ENCODE measurements at places on chromosomes 6 and 20.

DNA sequence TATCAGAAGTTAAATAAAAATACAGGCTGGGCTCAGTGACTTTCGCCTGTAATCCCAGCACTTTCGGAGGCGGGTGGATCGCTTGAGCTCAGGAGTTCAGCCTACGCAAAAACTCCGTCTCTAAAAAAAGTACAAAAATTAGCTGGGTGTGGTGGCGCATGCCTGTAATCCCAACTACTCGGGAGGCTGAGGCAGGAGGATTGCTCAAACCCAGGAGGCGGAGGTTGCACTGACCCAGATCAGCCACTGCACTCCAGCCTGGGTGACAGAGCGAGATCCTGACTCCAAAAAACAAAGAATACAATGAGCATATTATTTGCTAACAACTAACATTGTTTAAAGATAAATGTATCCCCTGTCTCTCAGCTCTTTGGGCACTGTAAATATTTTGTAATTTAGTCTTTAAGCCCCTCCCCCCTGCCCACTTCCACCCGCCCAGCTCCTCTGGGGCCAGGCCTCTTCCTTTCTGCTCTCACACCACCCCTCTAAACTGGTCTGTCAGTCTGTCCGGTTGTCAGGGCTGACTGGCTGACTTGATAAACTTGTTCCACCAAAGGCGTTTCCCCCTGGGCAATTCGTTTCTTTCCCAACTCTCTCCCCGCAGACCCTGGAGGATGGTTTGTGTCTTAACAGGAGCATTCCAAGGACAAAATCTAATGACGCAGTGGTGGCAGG, 62.4 kb upstream of the QKI start:
- DNase-seq: no peak

DNA sequence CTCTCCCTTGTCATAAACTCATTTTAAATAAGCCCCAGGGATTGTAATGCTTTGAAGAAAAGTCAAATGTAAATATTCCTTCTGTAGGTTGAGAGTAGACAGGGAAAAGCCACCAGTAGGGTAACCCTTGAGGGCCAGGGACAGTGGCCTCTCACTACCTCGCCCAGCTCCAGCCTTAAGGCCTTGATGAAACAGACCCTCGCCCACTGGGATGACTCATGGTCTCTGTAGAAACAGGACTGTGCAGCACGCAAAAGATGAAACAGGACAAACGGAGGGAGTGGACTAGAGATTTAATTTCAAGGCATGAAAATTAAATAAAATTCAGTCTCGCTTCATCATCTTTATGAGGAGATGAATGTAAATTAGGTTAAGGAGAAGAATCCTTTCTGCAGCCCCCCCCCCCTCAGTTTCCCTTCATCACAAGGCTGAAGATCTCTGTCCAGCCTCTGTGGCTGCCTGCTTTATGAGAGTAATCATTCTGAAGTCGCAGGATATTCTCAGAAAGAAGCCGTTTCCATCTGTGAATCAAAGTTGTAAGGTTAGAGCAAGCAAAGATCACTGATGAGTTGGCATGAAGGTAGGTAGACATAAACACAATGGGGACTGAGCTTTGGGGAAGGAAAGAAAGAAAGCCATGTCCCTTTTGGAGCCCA, 60.4 kb downstream of the TMEM200A start:
- DNase-seq: no peak

- no peak for DNase-seq
These were observed 64.5 kb upstream of the SNX9 start for GRCh38 chr6:157758516-157759023.

DNA sequence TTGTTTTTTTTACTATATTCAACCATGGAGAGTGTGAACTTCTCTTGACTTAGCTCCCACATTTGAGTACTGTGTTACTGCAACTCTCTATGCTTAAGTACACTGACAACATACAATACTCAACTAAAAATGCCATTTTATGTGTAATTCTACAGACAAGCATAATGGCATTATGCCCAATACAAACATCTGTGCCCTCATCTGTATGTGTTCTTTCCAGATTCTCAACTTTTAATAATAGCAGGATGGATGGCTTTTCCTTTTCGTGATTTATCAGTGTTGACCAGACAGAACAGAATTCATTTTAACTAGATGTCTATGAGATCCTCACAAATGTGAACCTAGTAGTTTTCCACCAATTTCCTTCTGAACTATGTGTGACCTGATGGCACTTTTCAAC, 84.2 kb upstream of the MARCKS start:
- DNase-seq: no peak

DNA sequence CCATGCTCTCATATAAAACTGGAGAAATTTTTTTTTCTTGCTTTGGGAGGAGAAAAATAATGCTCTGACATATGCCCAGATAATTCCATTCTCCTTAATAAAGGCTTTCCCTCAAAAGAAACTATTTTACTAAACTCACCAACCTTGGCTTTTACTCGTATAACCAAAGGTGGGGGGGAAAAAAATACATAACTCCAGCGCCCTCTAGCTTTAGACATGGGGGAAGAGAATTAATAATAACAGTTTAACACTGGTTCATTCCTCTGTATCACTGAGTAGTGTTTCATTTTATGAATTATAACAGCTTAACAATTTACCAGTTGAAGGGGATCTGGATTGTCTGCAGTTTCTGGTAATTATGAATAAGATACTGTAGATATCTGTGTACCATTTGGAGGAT, 1226.1 kb downstream of the GRIK2 start:
- DNase-seq: no peak

GRCh38 chr20:37973059-37973910, 60.0 kb downstream of the TTI1 start:
- DNase-seq: no peak

- DNase-seq: peak; percentile 95
These were observed 393 bp downstream of the BCLAF1 start for GRCh38 chr6:136289327-136289578.

- DNase-seq: no peak
These were observed 80.1 kb downstream of the FYN start for GRCh38 chr6:111792914-111793700.

DNA sequence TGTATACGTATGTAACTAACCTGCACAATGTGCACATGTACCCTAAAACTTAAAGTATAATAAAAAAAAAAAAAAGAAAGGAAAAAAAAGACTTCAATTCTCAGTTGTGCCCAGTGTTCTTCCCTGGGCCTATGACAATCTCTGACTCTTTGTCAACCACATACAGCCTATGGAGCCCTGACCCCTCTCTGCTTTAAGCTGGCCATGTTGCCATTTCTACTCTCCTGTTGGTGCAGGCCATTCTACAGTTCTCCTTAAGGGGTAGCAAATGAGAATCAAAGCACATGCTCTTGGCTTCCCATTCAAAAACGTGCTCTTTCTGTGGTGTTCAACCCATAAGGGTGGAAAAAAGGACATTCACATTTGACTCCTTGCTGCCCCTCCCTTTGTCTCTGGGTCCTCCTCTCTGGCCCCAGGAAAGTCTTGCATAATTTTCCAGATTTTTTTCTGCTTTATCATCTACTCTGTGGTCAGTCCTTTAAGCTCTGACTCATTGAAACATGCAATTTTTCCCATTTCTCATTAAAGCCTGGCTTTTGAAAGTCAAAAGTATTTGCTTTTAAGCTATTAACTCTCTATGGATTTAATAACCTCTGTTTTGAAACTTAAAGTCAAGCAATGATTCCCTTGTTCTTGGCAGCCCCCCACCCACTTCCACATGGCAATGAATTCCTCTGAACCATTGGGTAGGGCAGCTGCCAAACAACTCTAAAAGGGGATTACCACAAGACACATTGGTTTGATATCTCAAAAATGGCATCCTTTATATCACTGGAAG, 208.6 kb upstream of the MCHR2 start:
- DNase-seq: no peak

- DNase-seq: peak; percentile 6
These were observed 915 bp downstream of the TMEM63B start for GRCh38 chr6:44128020-44128917.

DNA sequence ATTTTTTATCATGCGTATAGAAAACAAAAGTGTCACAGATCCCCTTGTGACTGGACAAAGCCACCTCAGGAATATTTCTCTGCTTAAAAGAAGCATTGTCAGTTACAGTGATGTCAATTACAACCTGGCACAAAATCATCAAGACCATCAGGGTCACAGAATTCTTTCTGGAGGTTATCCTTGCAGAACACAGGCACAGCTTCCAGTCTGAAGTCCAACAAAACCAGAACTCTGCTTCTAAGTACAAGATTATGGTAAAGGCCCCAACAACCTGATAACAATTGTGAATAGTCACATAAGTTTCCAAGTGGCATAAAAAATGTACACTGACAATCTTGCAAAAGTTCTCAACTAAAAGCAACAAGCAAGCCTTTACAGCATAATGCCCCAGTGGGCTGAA, 21.0 kb downstream of the PLAGL2 start:
- no peak for DNase-seq

DNA sequence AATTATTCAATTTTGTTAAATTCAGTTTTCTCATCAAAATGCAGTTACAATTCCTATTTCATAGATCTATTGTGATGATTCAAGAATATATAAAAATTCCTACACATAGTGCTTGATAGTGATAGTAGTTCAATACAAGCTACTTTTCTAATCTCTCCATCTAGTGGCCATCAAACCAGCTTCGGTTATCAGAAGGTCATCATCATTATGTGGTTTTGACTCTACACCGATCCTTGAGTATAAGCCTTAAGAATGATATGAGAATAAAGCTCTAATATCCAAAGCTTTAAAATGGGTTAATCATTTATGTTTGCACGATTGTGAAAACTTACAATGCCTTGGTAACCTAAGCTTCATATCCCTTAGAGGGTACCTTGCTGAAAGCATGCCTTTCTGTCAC, 167.5 kb upstream of the PREP start:
- no peak for DNase-seq

DNA sequence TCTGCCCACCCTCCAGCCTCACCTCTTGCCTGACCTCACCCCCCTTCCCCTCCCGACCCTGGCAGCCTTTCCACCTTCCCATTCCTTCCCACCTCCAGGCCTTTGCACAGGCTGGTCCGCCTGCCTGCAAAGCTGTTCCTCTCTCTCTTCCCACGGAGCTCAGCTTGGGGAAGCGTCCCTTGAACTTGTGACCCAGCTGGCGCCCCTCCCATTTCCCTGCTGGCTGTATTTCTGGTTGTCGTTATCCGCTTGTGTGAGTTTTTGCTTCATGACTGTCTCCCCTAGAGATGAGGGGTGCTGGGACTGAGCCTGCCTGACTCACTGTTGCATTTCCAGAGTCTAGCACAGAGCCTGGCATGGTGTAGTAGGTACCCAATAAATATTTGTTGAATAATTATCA, 32.5 kb downstream of the VSTM2L start:
- no peak for DNase-seq

DNA sequence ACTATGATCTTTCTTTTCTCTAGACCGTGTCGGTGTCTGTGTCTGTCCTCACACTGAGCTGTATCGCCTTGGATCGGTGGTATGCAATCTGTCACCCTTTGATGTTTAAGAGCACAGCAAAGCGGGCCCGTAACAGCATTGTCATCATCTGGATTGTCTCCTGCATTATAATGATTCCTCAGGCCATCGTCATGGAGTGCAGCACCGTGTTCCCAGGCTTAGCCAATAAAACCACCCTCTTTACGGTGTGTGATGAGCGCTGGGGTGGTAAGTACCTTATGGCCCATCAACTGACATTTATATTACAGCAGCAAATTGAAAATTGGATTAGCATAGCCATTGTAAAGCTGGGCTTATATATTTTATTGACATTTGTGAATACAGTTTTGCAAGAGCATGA, 72.2 kb upstream of the GFRAL start:
- DNase-seq: no peak

DNA sequence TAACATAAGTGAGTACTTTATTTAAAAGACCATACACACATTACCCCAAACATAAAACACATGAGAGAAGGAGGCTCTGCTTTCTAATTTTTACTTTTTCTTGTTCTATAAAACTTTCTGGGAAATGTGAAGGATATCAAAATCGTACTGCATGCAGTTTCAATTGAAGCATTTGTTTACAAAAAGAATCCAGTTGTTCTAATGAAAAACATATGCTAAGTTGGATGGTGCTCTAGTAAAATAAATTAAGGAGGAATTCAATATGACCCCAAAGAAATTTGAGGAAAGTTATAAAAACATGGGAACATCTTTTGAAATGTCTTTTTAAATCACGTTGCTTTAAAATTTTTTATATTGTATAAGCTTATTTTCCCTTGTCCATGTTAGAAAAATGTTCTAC, 37.6 kb downstream of the OR2B6 start:
- no peak for DNase-seq

DNA sequence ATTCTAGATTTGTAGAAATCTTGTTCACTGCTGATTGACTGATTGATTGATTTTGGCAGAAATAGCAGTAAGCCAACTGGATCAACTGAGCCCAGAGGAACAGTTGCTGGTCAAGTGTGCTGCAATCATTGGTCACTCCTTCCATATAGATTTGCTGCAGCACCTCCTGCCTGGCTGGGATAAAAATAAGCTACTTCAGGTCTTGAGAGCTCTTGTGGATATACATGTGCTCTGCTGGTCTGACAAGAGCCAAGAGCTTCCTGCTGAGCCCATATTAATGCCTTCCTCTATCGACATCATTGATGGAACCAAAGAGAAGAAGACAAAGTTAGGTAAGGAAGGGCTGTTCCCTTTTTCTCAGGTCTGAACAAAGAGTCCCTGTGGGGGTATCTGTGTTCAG, 31.2 kb downstream of the TREML1 start:
- DNase-seq: no peak

DNA sequence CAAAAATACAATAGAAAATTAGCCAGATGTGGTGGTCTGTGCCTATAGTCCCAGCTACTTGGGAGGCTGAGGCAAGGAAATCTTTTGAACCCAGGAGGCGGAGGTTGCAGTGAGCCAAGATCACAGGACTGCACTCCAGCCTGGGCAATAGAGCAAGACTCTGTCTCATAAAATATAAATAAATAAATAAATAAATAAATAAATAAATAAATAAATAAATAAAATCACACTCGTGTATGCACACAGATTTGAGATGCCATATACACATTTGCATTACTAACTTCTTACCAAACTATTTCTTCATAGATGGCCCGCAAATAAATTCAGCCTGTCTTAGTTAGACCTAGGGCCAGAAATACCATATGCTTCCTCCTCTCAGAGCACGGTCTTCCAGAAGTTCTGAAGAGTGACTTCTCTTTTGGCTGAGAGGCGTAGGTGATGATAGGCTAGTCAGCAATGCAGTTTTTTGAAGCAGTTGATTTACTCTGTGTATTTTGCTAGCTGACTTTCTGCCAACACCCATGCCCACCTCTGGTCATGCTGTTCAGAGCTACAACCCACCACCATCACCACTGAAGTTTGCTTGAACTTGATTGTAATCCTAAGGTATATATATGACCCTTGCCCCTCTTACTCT, 150.1 kb downstream of the SASH1 start:
- no peak for DNase-seq

DNA sequence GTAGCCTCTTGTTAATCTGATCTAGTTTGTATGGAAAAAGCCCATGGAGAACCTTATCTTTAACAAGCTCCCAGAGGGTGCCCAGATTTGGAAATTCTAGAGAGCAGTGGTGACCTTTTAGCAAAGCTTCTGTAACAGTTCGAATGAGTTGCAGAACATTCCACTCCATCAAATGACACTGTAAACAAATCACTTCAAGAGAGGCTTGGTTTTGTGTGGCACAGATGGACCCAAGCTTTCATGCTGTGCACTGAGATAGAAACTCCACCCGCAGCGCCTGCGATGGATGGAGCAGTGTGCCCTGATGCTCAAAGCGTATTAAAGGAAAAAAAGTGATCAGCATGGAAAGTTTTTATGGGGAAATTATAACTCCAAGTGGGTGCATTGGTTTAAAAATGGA, 55.1 kb upstream of the ISM1 start:
- DNase-seq: no peak

Data from CD4-positive, alpha-beta T cell treated with Interferon alpha-2 for 1 hour (primary cell).